ENCODE measurements at places on chromosomes 11 and 22.

DNA sequence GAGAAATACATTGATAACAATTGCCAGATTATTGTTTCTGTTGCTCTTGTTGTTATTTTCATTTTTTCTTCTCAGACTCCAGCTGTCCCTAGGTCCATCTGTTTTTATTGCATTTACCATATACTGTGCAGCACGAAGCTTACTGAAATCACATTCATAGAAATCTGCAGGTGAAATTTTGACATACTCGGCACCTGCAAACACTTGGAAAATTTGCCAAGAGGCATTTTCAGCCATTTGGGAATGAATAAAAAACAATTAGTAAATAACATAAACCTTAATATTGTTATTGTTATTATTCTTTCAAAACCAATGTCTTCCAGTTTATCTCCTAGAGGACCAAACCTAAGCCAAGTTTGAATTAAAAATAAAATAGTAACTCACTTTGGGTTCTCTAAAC lies 2357.2 kb downstream of the LRRC4C start:
- DNase-seq = no peak

DNA sequence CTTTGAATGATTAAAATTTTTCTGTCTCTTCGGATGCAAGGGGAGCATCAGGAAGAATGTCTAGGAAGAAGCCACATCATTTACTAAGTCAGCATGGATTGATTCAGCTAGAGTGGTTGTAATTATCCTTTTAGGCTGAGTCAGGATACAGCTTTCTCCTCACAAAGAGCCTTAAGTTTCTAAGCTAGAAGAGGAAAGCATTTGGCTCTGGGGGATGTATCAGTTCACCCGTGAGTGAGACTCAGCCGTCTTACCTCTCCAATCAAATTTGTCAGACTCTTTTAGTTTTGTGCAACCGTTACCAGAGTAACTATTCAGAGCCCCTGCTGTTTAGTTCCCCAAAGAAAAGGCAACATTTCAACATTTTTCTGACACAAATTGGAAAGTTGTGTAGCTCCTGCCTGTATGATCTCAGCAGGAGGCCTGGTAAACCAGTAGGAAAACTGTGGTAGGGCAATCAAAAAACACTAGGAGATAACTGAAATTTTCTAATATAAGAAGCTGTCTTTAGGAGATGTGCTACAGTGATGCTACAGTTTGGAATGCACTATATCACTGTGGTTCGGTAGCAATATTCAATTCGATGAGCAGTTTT lies 432.4 kb upstream of the LUZP2 start:
- no peak for DNase-seq

DNA sequence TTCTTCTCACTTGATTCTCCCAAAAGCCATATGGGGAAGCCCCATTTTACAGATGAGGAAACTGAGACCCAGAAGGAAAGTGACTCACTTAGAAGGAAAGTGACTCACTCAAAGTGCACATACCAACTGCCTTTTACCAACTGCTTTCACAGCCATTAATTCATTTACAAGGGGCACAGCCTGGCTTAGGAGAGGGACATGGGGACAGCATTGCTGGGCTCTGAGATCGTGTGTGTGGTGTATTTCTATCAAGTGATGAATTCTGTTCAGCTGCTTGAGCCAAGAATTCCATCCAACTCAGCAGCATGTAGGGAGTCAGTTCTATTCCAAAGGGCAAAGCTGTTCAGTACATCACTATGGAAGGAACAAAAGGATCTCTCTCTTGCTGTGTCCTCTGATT lies 23.5 kb upstream of the PAK1 start:
- no peak for DNase-seq

DNA sequence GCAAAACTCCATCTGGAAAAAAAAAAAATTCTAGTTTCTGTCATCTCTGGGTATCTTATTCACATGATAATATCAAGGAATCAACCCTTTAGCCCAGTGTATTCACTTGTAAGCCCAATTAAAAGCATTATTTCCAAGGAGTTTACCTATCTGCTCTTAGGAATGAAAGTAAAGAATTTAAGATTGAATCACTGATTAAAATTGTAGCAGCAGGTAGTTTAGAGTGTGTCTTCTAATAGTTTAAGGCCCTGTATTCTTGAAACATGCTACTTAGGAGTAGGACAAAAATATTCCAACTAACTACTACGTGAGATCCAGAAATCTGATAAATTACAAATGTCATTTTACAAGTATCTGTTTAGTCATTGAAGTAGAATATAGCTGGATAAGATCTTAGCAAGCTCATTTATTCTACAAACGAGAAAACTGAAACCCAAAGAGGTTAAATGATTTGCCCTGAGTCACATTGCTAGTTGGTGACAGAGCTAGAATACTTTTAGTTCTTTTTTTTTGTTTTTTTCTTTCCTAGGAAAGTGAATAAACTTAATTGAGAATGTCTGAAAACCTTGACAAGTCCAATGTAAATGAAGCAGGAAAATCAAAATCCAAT lies 4.0 kb downstream of the TCP11L1 start:
- DNase-seq = no peak

All from neural crest cell (in vitro differentiated cells).